Central memory CD4-positive, alpha-beta T cell (primary cell): ENCODE measurements at places on chromosomes 1 and 21.

DNA sequence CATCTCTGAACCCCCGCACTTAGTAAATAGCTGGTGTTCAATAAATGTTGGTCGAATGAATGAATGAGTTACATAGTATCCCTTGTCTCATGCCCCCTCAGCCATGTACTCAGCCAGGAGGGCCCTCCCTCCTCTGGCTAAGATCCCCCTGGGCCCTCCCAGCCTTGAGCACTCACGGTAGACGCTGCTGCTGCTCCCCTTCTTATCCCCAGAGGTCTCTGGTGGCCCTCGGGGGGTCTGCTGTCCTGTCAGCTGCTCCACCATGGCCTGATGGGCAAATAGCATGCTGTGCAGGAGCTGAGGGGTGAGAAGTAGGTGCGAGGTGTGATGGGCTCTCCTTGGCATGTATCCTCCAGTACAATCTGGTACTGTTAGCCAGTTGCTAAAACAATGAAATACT, 1.9 kb downstream of the ETV3L start:
- DNase-seq: no peak

DNA sequence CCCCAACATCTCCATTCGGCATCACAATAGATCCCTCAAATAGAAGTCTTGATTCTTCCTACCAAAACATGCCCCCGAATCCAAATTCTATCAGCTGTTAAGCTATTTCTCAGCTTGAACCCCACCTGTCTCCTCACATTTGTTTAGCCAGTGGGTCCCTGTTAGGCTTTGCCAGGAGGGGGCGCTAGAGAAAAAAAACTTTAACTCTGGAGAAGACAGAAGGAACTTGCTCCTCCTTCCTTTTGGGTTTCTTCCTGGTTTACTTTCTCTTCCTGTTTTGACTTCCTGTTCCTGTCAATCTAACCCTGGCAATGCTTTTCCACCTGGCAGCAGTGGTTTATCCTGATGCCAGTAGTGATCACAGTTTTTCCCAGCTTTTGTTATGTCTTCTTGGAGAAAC, 95.6 kb upstream of the KCNK1 start:
- no peak for DNase-seq

DNA sequence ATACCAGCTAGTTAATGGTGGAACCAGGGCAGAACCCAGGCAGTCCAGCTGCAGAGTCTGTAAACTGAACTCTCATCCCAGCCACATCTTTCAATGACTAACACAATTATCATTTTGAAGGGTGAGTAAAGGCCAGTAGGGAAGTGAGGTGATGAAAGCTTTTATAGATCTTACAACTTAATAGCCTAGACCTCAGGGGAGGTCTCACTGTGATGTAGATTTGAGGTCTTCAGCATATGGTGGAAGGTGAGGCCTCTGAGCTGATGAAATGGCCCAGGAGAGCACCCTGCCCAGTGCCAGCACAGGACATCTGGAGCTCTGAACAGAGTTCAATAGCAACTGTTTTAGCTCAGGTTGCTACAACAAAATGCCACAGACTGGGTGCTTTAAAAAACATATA, 44.8 kb upstream of the POU2F1 start:
- DNase-seq: no peak

- no peak for DNase-seq
Measured at GRCh38 chr1:22722901-22723550, 12.4 kb downstream of the EPHB2 start.

- no peak for DNase-seq
Measured at GRCh38 chr21:15688016-15688415, 41.8 kb upstream of the USP25 start.

DNA sequence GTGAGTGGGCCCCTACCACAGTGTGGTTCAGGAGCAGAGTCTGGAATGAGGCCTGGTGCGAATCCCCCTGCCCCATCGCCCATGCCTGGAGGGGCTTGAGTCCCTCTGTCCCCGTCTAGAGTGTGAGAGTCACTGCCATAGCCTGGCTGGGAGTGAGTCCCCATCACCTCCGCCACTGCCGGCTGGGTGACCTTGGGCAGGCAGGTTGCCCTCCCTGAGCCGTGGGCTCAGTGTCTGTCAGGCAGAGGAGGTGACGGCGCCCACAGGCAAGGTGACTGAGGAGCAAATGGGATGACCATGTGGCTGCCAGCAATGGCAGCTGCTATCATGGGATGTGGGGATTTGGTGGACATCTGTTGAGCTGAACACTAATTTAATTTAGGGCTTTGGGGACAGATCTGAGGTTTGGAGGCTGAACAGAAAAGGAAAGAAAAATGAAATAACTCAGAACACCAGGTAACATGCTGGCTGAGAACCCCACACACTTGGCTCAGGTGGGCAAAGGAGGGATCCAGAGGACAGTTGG, 38.1 kb upstream of the GPR153 start:
- no peak for DNase-seq

DNA sequence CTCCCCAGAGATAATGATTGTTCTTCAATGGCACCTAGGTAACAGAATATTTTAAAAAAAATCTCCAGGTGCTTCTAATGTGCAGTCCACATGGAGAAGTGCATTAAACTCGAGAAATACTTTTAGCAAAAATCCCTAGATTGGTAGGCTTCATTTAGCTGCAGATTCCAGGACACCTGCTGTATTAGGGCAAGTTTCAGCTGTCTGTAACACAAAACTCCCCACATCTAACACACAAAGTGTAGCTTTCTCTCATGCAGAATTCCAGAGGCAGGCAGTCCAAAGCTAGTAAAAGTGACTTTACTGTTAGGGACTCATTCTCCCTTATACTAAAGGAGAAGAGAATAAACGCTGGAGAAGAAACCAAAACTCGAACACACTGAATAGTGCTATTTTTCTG, 1414.3 kb upstream of the B3GALT2 start:
- DNase-seq: no peak

- no peak for DNase-seq
Measured at GRCh38 chr1:19169642-19170041, 40.4 kb downstream of the UBR4 start.

DNA sequence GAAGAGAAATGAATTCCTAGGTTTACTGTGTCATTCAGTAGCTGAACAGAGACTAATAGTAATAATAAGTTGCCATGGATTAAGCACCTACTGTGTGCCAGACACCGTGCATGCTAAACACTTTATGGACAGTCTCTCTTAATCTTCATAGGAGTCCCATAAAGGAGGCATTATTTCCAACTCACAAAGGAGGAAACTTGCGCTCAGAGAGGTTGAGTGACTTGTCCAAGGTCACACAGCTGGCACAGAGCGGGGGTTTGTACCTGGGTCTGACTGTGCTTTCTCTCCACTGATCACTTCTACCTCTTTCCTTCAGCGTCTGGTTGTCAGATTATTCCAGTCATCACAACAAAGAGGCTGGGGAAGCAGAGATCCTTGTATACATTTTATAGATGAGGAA, 91.3 kb downstream of the KIRREL1 start:
- no peak for DNase-seq

- no peak for DNase-seq
Measured at GRCh38 chr1:17732475-17732874, 22.7 kb upstream of the ACTL8 start.

GRCh38 chr21:41168391-41169257, 664 bp downstream of the BACE2 start:
- DNase-seq: no peak

DNA sequence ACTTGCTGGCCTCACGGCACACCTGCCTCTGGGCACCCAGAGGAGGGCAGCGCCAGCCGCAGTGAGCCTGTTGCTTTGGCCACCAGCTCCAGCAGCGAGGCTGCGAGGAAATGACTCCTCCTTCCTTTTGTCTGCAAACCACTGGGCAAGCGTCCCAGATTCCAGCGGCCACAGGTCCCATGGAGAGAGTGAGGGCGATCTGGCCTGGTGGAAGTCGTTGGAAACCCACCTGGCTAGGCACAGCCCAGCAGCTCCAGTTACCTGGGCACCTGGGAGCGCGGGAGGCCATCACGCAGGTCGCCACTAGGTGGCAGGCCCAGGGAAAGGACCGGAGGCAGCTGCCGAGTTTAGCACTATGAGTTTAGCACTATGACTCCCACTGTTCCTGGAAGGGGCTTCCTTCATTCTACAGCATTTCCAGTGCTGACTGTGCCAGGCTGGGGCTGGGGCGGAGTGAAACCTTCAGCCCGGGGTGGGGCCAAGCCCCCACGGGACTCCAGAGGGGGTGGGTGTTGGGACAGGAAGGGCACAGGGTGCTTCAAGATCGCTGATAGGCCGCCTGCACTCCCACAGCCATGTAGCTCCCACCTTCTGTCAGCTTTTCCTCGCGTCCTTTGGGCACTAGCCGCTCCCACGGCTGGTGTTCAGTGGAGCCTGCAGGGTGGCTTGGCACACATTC, 1.1 kb upstream of the ESPN start:
- peak; percentile 60 for DNase-seq

DNA sequence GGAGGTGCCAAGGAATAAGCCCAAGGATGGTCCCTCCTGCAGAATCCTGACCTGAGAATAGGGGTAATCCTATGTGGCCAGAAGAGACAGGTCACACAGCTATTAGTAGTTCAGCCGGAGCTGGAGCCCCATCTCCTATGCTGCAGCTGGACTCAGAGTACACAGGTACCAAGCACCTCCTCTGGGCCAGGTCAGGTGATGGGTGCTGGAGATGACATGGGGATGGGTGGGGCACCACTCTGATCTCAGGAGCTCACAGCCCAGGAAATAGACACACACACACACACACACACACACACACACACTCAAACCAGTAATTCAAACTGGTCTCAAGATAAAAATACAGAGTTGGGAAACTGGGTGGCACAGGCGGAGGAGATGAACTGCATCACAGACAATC, 54.2 kb upstream of the SSBP3 start:
- DNase-seq: peak; percentile 80

- DNase-seq: no peak
Measured at GRCh38 chr1:225389843-225390242, 38.0 kb downstream of the LBR start.

- DNase-seq: no peak
Measured at GRCh38 chr21:30997541-30997940, 40.7 kb downstream of the KRTAP19-8 start.

GRCh38 chr1:230049731-230050130, 17.3 kb upstream of the GALNT2 start:
- DNase-seq: no peak

DNA sequence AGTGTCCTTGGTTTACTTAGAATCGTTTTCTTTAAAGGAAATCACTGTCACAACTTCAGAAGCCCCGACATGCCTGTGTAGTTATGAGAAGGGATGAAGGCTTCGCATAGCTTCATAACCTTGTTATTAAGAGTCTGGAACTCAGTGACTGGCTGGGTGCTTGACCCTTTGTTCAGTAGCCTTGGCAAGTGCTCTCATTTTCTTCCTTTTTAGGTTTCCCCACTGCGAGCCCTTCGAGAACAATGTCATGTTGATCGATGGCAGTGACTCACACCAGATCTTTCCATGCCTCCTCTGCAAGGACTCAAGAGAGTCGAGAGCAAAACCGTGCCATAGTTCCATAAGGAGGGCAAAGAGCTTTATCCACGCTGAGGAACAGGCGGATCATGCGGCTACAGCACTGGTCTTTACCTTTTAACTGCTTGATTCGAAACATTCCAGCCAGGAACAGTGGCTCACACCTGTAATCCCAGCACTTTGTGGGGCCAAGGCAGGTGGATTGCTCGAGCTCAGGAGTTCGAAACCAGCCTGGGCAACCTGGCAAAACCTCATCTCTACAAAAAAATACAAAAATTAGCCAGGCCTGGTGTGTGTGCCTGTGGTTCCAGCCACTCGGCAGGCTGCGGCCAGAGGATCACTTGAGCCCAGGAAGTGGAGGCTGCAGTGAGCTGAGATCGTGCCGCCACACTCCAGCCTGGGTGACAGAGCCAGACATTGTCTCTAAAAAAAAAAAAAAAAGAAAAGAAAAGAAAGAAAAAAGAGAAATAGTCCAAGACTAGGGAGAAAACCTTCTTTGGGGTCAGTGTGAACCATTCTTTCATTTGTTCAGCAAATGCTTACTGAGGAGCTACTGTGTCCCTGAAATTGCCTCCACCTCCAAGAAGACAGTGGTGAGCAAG, 95.4 kb upstream of the ERRFI1 start:
- no peak for DNase-seq

DNA sequence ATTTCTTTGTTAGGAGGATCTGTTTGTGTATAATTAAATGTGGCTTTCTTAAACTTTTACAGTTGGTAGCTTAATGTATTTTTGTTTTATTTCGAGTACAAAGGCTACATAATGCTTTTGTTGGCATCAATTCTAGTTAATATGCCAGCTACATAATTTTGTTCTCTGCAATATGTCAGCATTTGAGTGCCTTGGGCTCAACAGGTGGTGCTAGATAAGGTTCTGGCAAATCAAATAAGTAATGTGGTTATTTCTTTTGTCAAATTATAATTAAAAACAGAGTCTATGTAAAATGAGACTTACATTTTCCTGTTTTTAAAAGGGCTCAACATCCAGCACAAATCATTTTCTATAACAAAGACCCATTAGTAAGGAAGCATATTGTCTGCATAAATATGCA, 410.6 kb upstream of the NR5A2 start:
- no peak for DNase-seq

DNA sequence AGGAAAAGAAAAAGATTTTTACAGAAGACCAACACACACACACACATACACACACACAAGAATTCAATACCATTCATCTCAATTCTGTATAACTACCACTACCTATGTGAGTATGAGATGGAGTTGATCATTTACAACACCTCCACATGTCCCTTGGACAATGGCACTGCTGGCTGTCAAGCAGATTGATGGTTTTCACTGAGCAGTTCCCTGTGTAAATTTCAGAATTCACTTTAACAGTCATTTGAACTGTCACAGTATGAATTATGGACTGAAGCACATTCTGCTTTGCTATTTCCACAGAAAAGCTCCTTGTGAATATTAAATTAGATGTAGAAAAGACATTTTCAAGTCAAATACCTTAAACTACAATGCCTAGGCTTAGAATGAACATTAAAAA, 14.3 kb downstream of the KCNT2 start:
- DNase-seq: no peak

- DNase-seq: no peak
Measured at GRCh38 chr1:162562470-162562828, 927 bp downstream of the UAP1 start.

DNA sequence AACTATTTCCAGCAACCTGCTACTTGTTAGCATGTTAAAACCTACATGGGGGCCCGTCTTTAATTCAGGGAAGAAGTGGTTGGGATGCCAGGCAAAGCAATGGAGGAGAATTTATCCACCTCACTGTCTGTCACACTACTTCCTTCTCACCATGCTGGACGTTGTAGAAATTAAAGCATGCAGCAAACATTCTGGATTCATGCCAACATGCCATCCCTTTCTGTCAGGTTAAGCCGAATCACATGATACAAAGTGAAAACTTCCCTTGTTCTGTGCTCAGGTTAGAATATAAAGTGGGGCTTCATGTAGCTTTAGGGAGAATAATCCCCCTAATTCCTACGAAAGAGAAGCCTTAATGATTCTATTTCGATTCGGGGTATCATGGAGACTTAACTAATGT, 95.5 kb downstream of the ERG start:
- DNase-seq: no peak

- DNase-seq: no peak
Measured at GRCh38 chr21:39633770-39634181, 21.0 kb downstream of the B3GALT5 start.
